ENCODE measurements at places on chromosomes 12 and 14. TPM values are rescaled to one million over a fixed set of nuclear protein-coding genes. Genes with fewer than 3 reads are reported as not detected.

TPPP2 gene
- not detected for total RNA-seq

GALNT6 gene
- 9.4 TPM for total RNA-seq

GDF11 gene
- 2.1 TPM for total RNA-seq

DNA sequence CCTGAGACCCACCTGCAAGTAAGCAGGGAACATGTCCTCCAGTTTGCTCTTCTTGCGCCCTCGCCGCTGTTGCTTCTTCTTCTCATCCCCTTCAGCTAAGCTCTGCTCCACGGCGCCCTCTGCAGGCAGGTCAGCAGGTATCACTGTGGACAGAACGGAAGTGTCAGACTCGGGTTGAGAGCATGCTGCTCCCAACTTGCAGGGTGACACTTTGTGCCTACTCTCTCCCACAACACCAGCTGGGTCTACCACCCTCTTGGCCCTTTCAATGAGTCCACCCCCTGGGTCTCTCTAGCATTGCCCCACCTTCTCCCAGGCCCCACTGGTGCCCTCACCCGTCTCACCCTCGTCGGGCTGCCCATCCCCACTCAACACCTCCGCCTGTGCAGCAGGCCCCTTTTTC lies 16.7 kb downstream of the KMT2D start:
- peak; percentile 67 for DNase-seq
- peaks cover 40% of the 10 kb centered on the region for H3K36me3 ChIP-seq
- H3K4me1 ChIP-seq = no peaks in the 10 kb centered on the region
- no peak overlapping the region for H3K4me3 ChIP-seq
- H3K27me3 ChIP-seq = no peaks in the 10 kb centered on the region

DNA sequence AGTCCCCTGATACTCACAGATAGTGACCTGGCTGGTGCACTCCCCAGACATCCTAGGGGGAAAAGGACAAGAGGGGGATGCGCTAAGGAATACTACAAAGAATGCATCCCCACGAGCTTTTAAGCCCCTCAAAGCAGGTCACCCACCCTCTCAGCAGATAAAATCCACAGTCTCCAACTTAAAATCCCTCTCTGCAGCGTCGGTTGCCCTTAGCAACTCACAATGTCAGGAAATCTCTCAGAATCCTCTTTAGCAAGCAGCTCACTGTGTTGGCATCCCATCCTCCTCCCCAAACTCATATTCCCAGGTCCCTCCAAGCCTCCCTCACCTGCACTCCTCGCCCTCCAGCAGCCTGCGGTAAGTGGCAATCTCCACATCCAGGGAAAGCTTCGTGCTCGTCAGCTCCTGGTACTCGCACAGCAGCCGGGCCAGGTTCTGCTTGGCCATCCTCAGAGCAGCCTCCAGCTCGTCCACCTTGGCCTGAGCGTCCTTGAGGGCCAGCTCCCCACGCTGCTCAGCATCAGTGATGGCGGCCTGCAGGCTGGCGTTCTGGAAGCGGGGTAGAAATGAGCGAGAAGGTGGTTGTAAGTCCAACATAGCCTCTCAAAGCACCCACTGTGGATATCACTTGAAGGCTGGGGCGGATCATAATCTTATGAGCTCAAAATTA lies 5.5 kb upstream of the KRT79 start:
- no peaks in the 10 kb centered on the region for H3K27me3 ChIP-seq
- no peaks in the 10 kb centered on the region for H3K36me3 ChIP-seq
- H3K4me3 ChIP-seq = no peak overlapping the region
- no peak overlapping the region for H3K27ac ChIP-seq
- H3K4me1 ChIP-seq = peaks cover 26% of the 10 kb centered on the region

GRCh38 chr14:104876251-104876699 lies 11.2 kb downstream of the CEP170B start:
- H3K27ac ChIP-seq = no peak overlapping the region
- H3K36me3 ChIP-seq = no peaks in the 10 kb centered on the region
- peak; percentile 72 for DNase-seq
- H3K4me1 ChIP-seq = peaks cover 8% of the 10 kb centered on the region
- no peak overlapping the region for H3K4me3 ChIP-seq
- H3K27me3 ChIP-seq = no peaks in the 10 kb centered on the region
